NCI-H2081 treated with DMSO at 0.1 percent for 48 hours (cell line): ENCODE measurements at places on chromosomes 2 and 18.

GRCh38 chr2:156437272-156437930 is 1.2 kb downstream of the GPD2 start:
- DNase-seq = no peak

GRCh38 chr2:224359569-224359968 is 42.3 kb downstream of the FAM124B start:
- DNase-seq = no peak

DNA sequence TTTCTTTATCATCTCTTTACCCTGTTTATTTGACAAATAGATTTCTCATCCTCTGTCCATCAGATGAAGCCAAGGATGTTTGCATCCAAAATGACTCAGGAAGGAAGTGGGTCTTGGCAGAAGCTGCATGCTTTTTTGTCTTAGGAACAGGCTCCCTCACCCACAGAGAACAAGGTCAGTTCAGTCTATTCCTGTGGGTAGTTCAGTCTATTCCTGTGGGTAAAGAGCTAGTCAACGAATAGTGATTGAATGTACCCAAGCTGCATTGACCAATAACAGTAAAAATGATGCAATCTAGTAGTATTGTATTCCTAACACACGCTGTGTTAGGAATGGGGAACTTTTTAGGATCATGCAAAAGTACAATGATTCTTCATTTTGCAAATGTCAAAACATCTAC is 290.8 kb upstream of the TANK start:
- no peak for DNase-seq

DNA sequence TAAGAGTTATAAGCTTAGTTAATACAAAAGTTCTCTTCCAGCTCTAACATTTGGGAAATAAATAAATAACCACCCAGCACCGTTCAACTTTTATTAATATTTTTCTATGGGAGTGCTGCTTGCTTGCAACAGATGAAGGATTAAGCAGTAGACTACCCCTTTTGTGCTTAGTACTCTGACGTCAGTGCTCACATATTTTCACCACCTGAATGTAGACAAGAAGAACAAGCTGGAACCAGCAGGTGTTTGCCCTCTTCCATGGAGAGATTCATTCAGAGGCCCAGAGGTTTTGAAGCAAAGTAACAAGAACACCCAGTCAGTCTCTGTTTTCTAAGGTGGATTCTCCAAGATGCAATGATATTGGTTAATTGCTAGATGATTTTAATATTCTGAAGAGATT is 307.1 kb upstream of the PIK3C3 start:
- DNase-seq = no peak

GRCh38 chr2:233059547-233059796 is 670 bp upstream of the INPP5D start:
- DNase-seq = no peak

GRCh38 chr2:61135510-61135909 is 26.5 kb upstream of the C2orf74 start:
- DNase-seq = peak; percentile 3

GRCh38 chr2:158097481-158097880 is 4.2 kb upstream of the UPP2 start:
- DNase-seq = no peak

DNA sequence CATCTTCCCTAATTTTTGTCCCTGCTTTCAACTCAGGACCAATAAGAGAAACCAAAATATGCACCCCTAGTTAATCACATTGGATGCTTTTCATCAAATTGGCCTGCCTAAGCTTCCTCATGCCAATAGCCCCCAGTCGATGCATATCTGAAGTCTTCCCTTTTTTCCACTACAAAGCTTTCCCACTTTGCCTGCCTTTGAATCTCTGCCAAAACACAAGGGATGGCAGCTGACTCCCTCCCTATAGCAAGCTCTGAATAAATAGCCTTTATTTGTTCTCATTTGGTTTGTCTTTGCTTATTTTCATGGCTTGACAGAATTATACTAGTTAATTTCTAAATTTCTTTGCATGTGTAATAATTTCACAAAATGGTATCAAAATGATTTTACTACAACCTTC is 621.2 kb downstream of the MBD2 start:
- no peak for DNase-seq

GRCh38 chr2:190615555-190616200 is 33.2 kb upstream of the NAB1 start:
- DNase-seq = peak; percentile 54

DNA sequence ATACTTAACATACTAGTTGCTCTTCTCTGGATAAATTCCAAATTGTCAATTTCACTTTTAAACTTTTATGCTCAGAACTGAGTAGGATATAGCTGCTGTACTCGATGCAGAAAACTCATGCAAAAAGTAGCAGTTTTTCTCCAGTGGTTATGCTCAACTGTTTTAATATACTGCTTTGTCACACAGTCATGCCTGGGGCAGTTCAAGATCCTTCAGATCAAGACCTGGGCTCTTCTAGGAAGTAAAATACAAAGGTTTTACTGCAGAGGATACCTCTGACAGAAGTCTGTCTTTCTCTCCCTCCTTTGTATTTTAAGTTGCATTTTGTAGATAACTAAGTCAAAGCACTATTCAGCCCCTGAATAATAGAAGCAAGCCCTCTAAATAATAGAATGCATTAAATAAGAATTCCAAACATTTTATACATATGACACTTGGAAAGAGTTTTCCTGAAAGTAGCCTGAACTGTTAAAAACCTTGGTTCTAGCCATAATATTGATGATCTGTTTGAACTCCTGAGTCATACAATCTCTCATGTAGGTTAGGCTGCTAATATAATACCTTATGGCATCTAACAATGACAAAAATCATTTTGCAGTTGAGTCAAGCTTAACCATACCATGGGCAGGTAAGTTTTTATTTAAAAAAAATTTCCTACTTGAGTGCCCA is 183.3 kb upstream of the TRIB2 start:
- no peak for DNase-seq

GRCh38 chr2:239805043-239805329 is 220.2 kb downstream of the NDUFA10 start:
- no peak for DNase-seq

DNA sequence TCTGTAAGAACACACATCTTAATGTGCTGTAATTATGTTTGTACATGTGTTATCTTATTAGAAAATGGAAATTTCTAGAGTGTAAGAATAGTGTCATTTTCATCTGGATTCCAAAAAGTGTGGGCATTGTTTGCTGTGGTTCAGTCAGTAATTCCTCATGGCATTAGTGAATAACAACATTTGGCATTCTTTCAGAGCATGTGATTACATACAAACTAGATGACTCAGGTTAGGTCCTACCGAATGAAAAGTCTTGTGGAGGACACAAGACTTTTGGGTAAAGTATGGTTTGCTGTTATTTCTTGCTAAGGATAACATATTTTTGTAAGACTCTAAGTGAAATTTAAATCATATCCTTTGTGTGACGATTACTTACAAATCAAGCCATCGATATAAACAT is 593.1 kb upstream of the NRXN1 start:
- DNase-seq = no peak

- no peak for DNase-seq
Observed at GRCh38 chr18:21184396-21184996, 57.5 kb upstream of the GREB1L start.

GRCh38 chr18:21205695-21206094 is 36.3 kb upstream of the GREB1L start:
- no peak for DNase-seq

GRCh38 chr2:155368934-155369333 is 670.4 kb downstream of the KCNJ3 start:
- DNase-seq = no peak

- no peak for DNase-seq
Observed at GRCh38 chr2:168700615-168701245, 101.7 kb upstream of the NOSTRIN start.

DNA sequence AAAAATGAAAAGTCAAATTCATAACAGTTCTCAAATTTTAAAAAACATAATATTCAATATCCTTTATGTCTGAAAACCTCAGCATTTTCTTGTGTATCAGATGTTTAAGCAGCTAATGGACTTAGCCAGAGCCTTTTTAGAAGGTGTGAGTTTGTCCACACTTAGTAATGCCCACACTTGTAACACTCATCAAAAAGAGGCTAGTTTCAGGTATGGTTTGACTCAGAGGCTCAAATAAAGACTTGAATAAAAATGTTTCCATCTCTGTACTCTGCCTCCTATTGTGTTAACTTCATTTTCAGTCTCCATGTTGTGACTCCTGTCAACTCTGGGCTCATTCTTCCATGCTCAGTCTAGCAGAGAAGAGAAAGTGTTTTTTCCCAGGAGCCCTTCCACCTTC is 311.6 kb downstream of the IRS1 start:
- no peak for DNase-seq

GRCh38 chr2:42503291-42503690 is 9.5 kb upstream of the KCNG3 start:
- DNase-seq = no peak

DNA sequence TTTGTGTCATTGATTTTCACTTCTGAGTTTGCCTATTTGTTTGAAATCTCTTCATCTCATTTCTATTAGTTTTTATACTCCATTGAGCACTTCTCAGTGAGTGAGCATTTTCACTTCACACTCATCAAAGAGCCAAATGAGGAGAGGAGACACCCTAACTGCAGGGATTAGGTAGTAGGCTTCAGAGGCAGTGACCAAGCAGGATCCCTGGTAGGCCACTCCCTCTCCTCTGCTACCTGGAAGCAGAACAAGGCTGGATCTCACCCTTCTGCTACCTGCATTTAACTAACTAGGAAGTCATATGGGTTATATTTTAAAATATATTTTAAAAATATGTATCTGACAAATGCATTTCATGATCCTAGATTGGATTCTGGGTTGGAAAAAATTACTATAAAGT is 52.7 kb downstream of the SEMA4F start:
- no peak for DNase-seq

GRCh38 chr2:234305846-234306245 is 191.0 kb downstream of the ARL4C start:
- no peak for DNase-seq

- no peak for DNase-seq
Observed at GRCh38 chr2:67561457-67561965, 164.4 kb downstream of the ETAA1 start.

DNA sequence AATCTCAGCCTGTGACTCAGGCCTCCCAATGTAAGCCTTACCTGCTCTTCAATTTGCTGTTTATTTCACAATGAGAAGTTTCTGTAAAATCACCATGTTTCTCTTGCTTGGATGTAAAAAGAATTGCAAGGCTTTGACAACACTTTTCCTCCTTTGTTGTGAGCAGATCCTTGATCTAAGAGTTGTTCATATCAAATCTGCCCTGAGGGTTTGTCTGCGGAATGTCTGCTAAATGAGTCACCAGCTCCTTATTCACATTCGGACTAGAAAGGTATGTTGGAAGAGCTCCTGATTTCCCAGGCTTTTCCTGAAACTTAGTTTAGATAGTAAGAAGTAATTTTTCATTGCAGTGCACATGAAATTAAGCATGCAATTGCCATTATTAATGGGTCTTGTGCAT is 268.2 kb upstream of the TCF4 start:
- no peak for DNase-seq

- DNase-seq = no peak
Observed at GRCh38 chr2:71532327-71532726, 79.0 kb downstream of the DYSF start.

DNA sequence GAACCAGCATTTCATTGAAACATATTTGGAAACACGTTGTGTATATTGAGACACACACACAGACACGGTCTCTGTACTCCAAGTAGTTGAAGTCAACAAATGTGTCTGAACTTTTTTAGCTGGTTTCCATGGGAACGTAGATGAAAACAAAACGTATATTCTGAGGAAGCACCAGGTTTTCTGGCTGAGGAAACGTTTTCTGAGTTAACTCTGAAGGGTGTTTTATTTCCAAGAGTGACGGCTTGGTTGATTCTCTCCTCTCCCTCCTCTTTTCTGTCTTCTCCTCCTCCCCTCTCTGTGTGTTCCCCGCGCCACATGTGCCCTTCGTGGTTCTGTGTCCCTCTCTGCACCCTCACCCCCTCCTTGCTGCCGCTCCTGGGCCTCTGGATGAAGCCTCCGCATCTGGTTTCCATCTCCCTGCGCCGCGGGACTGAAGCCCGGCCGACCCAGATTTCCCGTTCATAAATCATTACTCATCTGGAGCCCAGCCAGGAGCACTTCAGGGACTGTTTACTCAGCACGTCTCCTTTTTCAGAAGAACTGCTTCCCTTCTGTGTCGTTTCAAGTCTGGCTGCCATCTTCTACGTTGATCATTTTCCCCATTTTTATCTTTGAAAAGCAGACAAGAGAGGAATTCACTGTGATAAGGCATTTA is 122.7 kb downstream of the COL6A3 start:
- DNase-seq = no peak

GRCh38 chr2:240881913-240882312 is 13.3 kb downstream of the AGXT start:
- peak; percentile 71 for DNase-seq

GRCh38 chr2:43078301-43078700 is 148.1 kb downstream of the ZFP36L2 start:
- no peak for DNase-seq

DNA sequence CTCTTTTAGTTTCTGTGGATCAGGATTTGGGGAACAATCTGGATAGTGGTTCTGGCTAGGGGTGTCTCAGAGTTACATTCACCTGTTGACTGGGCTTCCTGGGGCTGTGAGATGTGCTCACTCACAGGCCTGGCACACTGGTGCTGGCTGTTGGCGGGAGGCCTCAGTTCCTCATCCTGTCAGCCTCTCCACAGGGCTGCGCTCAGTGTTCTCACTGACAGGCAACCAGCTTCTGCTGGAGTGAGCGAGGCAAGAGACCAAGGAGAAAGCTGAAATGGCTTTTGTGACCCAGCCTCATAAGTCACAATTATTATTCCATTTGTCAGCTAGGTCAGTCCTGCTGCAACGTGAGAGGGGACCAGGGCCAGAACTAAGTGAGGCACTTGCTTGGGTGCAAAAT is 180.6 kb upstream of the GLI2 start:
- no peak for DNase-seq

- DNase-seq = no peak
Observed at GRCh38 chr2:71395471-71395870, 57.9 kb upstream of the DYSF start.

DNA sequence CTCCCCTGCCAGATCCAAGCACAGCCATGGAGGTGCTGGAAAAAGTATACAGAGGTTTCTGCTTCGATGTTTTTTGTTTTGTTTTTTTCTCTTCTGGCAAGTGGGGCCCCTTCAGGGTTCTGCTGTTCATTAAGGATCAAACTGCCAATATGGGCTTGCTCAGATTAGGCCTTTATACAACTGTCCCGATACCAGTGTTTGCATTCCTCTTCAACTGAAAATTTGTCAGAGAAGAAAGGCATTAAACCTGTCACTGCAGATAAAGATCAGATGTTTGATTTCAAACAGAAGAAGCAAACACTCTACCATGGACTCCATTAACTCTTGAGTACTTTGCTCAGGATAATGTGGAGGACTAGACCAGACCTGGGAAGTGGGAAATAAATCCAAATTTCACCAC is 396.0 kb upstream of the SMIM21 start:
- no peak for DNase-seq

- DNase-seq = no peak
Observed at GRCh38 chr2:8569332-8569930, 112.4 kb upstream of the ID2 start.
